ENCODE measurements at places on chromosomes 12 and 14.

- no peak for DNase-seq
Observed at GRCh38 chr12:93913845-93914244, 234.5 kb upstream of the PLXNC1 start.

GRCh38 chr12:20604408-20605067 lies 90.6 kb upstream of the SLCO1C1 start:
- DNase-seq = no peak

DNA sequence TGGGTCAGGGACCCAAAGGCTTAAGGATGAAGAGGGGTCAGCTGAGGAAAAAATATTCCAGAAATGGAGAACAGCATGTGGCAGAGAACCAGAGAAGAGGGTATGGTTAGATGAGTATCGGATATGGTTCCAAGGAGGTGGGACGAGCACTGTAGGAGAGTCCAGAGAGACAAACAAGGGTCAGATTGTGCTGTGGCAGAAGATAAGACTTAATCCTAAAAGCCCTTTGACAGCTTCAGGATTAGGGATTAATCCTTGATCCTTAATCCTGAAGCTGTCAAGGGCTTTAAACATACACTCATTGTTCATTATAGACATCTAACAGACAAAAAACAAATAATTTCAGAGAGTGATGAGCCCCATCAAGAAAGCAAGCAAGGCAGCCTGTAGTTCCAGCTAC lies 124.0 kb downstream of the SPTSSA start:
- no peak for DNase-seq

DNA sequence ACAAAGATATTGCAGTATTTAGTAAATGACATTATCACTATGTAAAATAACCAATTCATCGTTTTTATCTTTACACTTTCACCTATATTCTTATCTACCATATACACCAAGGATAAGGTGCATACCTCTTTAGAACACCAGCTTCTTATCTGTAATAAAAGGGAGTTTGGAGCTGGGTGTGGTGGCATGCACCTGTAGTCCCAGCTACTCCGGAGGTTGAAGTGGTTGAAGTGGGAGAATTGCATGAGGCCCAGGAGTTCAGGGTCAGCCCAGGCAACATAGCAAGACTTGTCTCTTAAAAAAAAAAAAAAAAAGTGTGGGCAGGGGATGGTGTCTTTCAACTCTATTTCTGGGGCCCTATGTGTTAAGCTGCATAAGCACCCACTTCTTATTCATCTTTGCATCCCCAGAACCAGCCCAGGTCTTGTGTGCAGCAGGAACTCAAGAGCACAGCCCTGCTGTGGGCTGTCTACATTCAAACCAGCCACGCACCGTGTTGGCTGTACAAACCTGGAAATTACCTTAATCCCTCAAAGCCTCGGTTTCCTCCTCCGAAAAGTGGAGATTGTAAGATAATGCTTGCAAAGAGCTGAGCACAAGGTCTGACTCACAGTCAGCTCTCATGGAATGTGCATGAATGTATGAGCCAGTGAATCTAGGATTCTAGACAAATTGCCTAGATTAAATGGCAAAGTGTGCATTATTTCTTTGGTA lies 256.6 kb upstream of the FOXN3 start:
- DNase-seq = no peak

- no peak for DNase-seq
Observed at GRCh38 chr14:104926619-104927431, 2.1 kb downstream of the PLD4 start.

DNA sequence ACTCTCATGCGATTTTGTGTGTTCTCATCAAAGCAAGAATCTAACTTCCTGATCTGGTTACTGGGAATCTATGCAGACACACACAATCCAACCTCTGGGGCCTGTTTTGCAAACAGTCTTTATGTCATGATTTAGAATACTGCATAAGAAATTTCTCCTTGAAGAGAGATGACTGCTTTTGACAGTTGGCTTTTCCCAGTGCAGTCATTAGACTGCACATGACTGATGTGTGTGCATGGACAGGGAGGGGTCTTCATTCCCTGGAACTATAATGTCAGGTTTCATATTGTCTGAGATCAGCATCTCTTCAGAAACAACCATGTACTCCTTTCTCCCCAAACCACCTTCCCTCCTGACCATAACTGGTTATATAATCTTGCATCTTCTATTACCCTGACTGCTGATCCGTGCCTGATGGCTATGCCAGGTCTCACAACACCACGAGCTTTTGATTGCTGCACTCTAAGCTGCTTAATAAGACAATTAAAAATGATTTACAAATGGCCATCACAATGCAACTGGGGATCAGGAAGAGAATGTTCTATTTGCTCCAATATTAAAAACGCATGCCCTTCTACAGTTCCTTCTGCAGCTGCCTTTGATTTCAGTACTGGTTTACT lies 995.4 kb downstream of the NRXN3 start:
- no peak for DNase-seq

DNA sequence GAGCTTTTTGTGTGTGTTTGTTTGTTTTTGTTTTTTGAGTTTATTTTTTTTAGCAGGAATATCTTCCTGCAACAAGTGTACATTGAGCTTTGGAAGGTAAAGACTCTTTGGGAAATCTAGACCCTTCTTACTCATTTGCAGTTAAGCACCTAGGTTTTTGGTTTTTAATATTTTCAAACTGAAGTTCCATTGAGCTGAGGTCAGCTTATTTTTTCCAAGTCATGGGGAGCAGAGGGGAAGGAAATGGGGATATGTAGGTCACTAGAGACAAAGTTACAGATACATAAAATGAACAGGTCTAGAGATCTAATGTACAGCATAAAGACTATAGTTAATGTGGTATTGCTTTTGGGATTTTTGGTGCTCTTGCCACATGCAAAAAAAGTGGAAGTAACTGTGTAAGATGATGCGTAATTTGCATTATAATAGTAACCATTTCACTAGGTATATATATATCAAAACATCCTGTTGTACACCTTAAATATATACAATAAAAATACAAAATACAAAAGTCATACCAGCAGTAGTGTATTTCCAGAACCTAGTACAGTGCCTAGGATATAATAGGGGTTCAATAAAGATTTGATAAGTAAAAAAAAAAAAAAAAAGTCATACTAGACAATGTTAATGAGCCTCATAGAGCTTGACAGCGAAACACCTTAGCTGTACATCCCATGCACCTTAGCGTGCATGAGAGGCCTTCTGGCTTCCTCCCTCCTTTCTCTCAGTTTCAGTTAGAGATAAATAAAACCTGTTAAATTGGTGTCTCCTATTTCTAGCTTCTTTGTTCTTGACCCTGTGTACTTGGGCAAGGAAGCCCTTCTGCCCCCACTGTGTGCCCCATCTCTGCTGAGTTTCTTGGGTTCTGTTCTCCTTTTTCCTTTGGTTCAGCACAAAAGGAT lies 22.7 kb downstream of the CGRRF1 start:
- no peak for DNase-seq

GRCh38 chr12:60977966-60978365 lies 1282.2 kb upstream of the USP15 start:
- peak; percentile 44 for DNase-seq

- no peak for DNase-seq
Observed at GRCh38 chr12:107374161-107374840, 281.0 kb upstream of the CRY1 start.

DNA sequence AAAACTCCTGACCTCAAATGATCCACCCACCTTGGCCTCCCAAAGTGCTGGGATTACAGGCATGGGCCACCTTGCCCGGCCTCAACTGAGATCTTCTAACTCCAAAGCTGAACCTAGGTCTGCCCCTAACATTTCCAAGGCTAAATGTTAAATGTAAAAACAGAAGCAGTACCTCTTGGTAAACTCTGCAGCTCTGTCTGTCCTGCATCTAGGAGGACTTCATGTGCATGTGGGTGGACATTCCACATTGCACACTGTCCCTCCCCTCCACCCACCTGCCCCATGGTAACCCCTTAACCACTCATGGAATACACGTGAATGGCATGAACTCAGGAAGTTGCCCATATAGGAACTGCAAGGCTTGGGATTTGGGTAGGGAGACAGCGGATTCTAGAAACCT lies 33.1 kb downstream of the SNX6 start:
- no peak for DNase-seq

GRCh38 chr12:12722435-12723148 lies 5.4 kb downstream of the CDKN1B start:
- DNase-seq = no peak

DNA sequence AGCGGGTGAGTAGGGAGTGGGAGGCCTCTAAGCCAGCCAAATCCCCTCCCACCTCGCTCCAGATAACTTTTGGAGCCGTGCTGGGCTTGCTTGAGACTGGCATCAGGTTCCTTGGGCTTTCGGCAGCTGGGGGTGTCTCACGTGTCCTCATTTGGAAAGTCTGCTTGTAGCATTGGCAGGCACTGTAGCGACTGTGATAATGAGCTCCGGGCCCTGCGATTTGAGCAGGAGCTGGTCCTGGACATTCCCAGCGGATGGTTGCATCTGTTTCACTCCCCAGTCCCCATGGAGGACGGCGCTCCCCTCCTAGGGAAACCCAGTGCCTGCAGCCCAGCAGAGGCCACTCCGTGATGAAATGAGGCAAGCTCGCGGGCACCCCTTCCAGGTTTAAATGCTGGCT lies 49.4 kb downstream of the DGLUCY start:
- no peak for DNase-seq

- DNase-seq = peak; percentile 58
Observed at GRCh38 chr12:402029-402389, 565 bp downstream of the CCDC77 start.

DNA sequence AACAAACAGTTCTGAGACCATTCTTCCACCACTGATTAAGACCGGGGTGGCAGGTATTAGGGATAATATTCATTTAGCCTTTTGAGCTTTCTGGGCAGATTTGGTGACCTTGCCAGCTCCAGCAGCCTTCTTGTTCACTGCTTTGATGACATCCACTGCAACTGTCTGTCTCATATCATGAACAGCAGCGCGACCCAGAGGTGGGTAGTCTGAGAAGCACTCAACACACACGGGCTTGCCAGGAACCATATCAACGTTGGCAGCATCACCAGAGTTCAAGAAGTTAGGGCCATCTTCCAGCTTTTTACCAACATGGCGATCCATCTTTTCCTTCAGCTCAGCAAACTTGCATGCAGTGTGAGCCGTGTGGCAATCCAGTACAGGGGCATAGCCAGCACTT lies 16.9 kb downstream of the AEBP2 start:
- no peak for DNase-seq

- DNase-seq = no peak
Observed at GRCh38 chr12:129381715-129382114, 522.1 kb downstream of the TMEM132D start.

DNA sequence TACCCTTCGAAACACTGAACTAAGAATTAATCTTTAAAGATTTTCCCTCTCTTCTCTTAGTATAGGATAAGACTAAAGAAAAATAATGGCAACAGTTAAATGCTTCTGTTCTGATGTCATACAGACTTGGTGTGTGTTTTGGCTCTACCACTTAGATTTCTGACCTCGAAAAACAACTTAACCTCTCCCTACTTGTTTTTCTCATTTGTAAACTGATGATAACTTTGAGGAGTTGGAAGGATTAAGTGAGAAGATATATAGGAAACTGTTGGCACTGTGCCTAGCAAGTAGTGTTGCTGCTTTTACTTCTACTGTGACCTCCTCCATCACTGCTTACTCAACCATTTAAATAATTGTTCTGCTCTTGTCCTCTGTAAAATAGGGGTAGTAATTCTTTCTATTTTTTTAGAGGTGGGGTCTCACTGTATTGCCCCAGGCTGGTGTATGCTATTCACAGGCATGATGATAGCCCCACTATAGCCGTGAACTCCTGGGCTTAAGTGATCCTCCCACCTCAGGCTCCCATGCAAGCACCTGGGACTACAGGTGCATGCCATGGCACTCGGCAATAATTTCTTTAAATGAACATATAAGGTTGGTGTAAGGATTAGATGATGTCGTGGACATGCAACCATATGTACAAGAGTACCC lies 22.4 kb downstream of the PALS1 start:
- no peak for DNase-seq

DNA sequence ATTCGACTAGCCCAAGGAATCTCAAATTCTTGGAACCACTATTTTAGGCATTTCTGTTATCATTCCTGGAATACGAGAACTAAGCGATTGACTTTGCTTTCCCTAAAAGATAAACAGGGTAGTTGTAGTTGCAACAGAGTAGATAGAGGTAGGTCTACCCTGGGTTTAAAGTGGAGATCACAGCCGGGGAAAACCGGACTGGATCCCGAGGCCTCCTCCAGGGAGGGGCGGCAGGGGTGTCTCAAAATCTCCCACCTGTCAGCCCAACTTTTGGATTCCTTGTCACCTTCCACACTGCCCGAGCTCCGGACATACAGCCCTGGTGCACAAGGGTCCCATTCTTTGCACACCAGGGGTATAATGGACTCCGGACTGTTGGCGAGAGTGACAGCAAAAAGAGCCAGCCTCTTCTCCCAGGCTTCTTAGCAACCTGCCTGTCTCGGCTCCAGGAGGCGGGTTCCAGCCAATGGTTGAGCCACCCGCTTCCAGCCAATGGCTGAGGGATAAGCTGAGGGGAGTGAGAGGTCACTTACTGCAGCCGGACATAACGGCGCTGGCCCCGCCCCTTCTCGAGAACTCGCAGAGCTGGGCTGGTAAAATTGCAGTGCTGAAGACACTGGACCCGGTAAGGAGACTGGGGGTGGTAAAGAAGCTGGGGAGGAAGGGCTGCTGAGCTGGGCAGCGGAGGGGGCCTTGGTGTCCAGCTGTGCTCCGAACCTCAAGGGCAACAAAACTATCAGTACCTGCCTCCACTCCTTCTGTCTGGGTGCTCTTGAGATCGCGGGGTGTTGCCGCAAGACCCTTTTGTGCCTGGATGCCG lies at the start of gene SUOX:
TSS of gene SUOX (plus strand) at position 562 of the 820 bp plus-strand sequence. CDS start 4,946 bp downstream, outside the sequence.
- DNase-seq = peak; percentile 96

GRCh38 chr14:56686416-56686815 lies 106.8 kb downstream of the TMEM260 start:
- DNase-seq = no peak

DNA sequence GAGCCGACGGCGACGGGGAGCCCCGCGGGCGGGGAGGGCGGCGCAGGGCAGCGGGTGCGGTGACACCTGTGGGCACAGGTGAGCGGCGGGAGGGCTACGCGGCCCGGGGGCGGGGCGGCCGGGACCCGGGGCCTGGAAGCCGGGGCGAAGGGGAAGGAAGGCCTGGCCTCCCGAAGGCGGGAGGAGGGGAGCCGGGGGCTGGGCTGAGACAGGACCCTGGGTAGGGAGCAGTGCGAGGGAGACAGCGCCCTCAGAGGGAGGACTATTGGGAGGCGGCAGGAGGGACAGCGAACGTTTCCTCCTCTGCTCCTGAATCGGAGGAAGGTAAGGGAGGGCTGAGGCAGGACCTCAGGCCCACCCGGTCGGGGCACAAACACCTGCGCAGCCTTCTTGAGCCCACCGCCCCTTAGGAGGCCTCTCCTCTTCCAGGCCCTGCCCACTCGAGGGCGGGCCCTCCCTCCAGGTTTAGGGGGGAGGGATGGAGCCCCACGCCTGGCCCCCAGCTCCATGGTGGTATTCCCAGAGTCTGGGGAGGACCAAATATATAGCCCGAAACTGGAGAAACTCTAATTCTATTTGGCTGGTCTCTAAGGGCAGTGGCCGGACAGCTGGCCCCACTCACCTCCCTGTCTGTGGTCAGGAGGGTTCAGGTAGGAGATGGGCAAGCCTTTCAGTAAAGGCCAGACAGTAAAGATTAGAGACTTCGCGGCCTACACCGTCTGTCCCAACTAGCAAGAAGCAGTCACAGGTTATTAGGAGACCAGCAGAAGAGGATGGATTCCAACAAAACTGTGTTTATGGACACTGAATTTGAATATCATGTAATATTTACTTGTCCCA lies 509 bp downstream of the PLEKHG6 start:
- no peak for DNase-seq

GRCh38 chr12:98422812-98423211 lies 92.6 kb upstream of the TMPO start:
- no peak for DNase-seq
